ENCODE measurements at places on chromosomes 5 and 9.

- DNase-seq = no peak
Observed at GRCh38 chr5:148730270-148730669, 75.9 kb upstream of the HTR4 start.

DNA sequence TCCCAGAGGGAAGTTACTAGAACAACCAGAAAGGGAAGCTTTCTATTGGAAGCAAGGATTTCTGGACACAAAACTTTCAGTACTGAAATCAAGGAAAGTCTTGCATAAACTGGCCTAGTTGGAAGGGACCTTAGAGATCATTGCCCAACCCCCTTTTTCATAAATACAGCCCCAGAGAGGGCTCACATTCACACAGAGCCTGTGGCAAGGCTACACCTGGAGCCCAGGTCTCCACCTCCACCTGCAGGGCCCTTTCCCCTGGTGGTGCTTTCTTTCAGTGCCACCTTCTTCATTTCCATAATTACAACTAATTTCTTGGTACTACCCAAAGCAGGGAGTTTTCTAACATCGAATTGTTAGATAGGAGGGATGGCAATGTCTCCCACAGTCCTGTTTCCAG is 85.7 kb downstream of the ADRB2 start:
- no peak for DNase-seq

- no peak for DNase-seq
Observed at GRCh38 chr5:68347536-68347935, 132.0 kb downstream of the PIK3R1 start.

- DNase-seq = no peak
Observed at GRCh38 chr5:14039063-14039462, 94.6 kb upstream of the DNAH5 start.

- no peak for DNase-seq
Observed at GRCh38 chr9:4289411-4290326, 10.2 kb downstream of the GLIS3 start.

DNA sequence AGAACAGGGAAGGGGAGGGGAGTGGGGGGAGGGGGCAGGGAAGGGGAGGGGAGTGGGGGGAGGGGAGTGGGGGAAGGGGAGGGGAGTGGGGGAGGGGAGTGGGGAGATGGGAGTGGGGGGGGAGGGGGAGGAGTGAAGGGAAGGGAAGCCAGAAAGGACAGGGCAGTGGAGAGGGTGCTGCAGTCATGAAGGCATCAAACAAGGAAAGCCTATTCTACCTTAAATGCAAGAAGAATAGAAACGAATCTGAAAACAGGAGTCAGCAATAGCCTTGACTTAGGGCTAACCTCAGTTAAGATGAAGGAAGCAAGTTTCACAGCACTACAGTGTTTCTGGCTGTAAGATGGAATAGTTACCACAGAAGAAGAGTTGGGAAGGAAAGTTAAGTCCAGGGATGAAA is 59.5 kb downstream of the CAMSAP1 start:
- no peak for DNase-seq

GRCh38 chr5:72619251-72619650 is 112.0 kb upstream of the ZNF366 start:
- DNase-seq = no peak

DNA sequence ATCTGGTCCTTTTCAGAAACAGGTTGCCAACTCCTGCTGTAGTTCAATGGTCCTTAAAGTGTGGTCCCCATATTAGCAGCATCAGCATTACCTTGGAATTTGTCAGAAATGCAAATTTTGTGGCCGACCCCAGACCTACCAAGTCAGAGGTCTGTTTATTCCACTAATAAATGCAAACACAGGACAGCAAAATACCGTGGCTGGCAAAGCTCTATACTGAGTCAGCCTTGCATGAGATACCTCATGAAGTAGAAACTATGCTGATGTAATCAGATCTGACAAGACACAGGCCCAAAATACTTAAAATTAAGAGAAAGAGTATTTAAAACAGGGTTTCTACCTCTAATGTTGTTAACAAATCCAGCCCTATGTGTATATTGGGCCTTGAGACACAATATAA is 3.0 kb downstream of the GOLM1 start:
- DNase-seq = no peak

DNA sequence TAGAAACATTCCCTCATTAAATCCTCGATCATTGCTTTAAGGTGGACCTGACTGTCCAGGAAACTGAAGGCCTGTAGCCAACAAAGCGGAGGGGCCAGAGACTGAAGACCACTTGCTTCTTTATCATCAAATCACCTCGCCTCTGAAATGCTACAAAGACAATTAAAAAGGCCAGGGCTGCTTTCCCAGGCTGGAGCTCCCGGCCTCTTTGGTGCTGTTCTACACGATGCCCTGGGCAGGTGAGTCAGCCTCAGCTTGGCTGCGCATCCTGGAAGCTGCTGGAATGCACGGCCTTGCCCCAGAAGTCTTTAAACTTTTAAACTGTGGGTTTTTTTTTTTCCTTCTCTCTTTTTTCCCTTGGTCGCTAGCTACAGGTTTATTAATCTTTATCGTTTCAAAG is 46.5 kb downstream of the SH3PXD2B start:
- no peak for DNase-seq

GRCh38 chr9:89868100-89868499 is 263.3 kb downstream of the GADD45G start:
- no peak for DNase-seq

DNA sequence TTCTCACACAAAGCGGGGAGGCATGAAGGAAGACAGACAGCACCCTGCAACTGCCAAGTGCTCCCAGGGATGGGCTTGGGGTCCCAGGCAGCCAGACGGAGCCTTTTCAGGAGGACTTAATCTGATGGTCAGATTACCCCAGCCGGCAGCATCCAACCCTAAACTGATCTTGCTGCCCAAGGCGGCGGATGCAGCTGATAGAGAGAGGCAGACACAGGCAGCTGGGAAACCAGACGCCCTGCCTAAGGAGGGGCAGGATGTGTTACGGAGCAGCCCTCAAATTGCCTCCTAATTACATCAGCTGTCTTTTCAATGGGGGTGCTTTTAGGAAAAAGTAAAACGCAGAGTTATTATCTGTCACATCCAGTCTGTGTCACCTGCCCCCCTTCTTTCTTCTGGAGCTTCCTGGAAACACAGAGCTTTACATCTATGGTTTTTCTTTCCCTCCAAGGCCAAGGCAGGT is 190.9 kb upstream of the PANK3 start:
- no peak for DNase-seq

DNA sequence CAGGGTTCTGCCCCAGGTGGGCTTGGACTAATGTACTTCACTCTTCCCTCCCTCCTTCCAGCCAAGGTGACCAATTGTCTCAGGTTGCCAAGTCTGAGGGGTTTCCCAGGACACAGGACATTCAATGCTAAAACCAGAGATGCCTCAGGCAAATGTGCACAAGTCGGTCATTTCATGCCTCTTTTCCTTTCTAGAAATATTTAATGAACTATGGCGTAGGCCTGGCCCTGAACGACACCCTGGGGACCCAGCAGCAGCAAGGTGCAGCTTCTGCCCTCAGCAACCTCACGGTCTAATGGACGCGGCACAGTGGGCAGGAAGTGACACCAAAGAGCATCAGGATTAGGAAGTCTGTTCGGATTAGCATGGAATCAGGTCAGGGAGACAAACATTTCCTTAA is 148.1 kb downstream of the MTX3 start:
- DNase-seq = no peak

GRCh38 chr5:100758780-100759179 is 144.3 kb downstream of the ST8SIA4 start:
- DNase-seq = no peak

GRCh38 chr5:59322058-59322457 is 571.5 kb downstream of the PDE4D start:
- no peak for DNase-seq

DNA sequence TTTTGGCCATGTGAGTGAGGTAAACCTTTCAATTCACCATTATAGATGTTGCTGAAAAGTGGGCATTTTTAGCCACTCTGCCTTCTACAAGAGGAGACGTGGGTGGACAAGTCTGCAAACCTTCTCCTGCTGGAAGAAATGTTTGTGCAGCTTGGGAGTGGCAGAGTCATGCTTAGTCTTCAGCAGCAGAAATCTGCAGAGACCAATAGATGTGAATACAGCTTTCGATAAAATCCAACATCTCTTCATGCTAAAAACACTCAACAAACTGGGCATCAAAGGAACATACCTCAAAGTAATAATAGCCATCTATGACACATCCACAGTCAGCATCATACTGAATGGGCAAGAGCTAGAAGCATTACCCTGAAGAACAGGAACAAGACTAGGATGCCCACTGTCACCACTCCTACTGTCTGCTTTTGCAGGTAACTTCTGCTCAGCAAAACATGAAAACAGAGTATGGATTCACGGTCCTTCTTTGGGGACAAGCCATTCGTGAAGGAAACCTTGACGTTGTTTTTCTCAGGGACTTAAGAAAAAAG is 91.3 kb downstream of the RALGPS1 start:
- no peak for DNase-seq

DNA sequence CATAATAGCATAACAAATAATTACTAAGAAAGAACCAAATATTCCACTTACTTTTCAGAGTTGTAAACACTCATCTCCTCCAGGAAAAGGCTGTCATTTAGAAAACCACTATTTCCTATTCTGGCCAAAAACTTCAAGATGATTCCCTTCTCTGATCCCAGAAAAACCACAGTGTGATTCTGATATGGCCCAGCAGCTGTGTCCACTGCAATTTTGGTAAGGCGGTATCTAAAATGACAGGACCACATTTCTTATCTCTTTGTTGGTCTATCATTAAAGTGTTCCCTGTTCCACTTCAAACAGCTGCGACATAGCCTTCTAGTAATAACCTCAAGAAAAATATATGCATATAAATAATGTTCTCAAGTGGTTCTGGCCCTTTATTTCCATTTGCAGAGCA is 96.1 kb downstream of the SEMA6A start:
- DNase-seq = no peak

DNA sequence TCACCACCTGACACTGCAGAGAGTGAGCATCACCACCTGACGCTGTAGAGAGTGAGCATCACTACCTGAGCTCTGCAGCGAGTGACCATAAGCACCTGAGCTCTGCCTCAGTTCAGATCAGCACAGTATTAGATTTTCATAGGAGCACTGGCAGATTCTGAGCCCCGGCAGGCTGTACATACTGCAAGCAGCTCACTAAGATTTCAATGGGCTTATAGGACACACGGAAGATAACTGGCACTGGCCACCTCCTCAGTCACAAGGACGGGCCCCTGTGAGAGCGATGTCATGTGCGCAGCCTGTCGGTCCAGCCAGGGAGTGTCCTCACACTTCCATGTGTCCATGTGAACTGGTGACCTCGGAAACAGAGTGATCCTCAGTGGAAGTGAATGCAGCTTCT is 153.5 kb upstream of the IRX2 start:
- no peak for DNase-seq

- no peak for DNase-seq
Observed at GRCh38 chr9:91530829-91531228, 107.2 kb upstream of the NFIL3 start.

DNA sequence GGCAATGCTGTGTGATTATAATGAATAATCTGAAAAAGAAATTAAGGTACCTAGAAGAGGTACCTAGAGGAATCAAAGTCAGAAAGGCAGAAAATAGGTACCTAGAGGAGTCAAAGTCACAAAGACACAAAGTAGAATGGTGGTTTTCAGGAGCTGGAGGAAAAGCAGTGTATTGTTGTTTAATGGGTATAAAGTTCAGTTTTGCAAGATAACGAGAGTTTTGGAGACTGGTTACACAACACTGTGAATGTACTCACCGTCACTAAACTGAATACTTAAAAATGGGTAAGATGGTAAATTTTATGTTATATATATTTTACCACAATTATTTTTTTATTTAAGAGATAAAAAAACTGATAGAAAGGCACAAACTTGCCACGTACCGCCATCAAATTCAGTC is 57.0 kb downstream of the FBXL17 start:
- DNase-seq = no peak

DNA sequence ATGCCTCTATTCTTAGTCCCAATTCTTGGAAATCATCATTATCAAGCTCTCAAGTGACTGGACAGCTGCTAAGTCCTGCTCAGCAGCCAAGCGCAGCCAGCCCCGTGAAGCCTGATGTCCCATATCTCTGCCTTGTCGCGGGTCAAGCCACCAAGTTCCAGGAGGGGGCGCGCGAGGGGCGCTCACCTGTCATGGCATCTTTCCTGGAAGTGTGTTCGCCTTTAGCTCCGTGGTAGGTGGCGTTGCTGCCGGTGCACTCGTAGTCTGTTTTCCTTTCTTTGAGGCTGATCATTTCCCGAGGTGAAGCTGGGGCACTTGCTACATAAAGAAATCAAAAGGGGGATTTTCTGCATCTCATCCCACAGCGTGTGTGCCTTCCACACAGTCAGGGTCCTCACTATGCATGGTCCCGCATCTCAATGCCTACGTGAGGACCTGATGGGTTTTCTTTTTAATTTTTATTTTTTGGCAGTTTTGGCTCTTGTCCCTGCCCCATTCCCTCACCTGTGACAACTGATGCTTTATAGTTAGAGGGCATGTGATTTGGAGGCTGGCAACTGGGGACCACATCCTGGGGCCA is 227.0 kb upstream of the DAP start:
- DNase-seq = peak; percentile 38

DNA sequence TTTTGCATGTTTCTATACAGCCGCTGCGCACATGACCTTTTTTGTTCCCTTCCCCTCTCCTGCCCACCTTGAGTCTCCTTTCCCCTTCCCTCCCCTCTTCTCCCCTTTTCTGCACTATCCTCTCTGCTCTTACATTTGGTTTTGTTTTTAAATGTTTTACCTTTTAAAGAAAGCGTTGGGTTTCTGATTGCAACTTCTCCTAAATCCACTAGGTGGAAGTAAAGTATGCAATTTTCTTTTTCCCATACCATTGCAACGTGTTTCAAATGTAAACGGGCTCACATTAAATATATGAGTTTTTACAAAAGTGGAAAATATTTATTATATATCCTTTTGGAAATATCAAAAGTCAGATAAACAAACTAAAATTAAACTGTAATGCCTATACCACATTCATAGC is 500.9 kb downstream of the DIRAS2 start:
- DNase-seq = peak; percentile 34

- DNase-seq = no peak
Observed at GRCh38 chr5:98631311-98632054, 142.0 kb upstream of the RGMB start.

DNA sequence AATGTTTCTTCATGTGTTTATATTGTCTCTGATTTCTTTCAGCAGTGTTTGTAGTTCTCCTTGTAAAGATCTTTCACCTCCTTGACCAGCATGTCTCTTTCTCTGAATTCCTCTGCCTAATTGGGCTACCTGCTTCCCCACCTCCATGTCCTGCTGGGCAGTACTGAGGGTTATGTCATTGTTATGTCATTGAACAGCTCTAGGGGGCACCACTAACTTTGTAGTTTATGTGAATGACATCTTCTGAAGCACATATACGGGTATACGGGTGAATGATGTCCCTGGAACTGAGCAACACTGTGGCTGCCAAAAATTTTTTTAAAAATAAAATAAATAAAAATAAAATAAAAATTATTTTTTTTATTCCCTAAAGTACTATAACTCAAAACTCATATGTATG is 16.9 kb upstream of the SNCAIP start:
- DNase-seq = no peak
